ENCODE measurements at places on chromosomes 3 and 15. TPM values are rescaled to one million over a fixed set of nuclear protein-coding genes. Genes with fewer than 3 reads are reported as not detected.
A peak's percentile ranks its signal among the peaks of the same experiment; 100 is the strongest.

DNA sequence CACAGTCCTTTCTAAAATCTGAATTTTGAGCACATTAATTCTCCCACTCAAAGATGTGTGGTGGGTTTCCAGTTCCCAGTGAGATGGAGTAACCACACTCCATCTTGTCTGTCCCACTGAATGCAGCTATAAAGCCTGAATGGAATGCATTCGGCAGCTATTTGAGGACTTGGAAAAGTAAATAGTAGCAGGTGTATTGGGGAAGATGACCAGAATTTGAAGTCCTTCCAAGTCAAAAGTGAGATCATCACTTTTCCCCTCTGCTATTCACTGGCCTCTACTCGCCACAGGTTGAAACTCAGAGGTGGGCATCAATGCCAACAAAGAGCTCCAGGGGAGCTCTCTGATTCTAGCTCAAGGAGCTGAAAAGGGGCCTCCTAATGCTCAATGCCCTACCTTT is 8.1 kb upstream of the GNB5 start:
- no peak for DNase-seq

- no peak for DNase-seq
Measured at GRCh38 chr15:29589975-29590374, 232.3 kb downstream of the TJP1 start.

GRCh38 chr3:7160689-7161088 is 299.8 kb downstream of the GRM7 start:
- no peak for DNase-seq

GRCh38 chr3:78634316-78634715 is 1133.5 kb downstream of the ROBO1 start:
- no peak for DNase-seq

- no peak for DNase-seq
Measured at GRCh38 chr3:98540346-98540745, 8.6 kb downstream of the GPR15 start.

DNA sequence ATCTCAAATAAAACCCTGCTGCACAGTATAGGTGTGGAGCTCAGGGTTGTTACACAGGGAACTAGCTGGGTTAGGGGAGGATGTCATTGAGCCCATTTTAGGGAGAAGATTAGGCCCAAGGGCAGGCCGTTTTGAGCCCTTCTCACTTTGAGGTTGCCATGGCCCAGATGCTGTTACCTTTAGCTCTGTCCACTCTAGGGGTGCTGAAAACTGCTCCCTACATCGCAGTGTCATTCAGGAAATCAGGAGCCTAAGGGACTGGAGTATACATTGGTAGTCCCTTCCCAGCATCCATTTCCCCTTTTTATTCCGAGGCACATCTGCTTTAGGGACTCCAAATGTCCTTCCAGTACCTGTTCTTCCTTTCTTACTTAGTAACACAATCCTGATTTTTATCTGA is 79.0 kb upstream of the SELENOK start:
- no peak for DNase-seq

GRCh38 chr3:190595179-190595795 is 81.4 kb downstream of the IL1RAP start:
- no peak for DNase-seq

DNA sequence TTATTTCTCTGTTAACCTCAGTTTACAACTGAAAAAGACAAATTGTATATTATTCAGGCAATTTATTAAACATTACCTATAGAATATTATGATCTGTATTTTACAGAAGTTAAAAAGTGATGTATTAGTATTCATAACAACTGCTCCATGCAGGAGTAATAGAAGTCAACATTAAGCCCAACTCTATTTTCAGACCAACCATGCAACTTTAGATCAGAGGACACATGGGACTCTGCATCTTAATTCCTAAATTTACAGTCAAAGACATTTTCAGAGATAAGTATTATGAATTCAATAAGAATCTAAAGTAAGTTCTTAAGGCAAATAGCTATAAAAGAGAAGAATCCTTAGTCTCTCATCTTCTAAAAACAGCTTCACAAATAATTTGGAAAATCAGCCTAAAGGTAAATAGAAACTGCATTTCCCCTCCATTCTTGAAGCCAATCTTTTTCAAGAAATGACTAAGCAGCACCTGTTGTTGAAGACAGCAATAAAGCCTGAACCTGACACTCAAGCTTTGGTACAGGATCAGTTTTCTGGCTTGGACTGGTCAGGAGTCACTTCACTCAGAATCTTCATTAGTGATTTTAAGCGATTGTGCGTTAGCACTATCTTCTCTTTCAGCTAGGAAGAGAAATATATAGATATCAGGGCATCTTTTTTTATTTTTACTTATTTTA is 23.0 kb downstream of the OIP5 start:
- DNase-seq = no peak

DNA sequence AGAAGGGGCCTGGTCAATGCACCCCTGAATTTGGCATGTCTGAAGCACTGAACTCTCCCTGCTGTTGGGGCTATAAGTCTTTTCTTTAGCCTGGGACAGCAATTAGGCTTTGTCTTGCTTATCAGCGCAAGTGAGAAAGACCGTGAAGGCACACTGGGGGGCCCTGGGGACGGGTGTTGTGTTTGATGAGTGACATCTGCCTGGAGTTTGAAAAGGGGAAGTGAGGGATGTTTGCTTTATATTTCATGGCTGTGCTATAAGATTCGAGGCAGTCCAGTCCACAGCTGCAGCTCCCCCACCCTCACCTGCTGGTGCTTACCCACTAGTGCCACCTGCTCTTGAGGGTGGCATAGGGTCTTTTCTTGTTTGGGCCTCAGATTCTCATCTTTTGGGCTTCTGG is 44.8 kb downstream of the CEMIP start:
- no peak for DNase-seq

- DNase-seq = no peak
Measured at GRCh38 chr3:126549861-126550487, 8.8 kb downstream of the C3orf22 start.

- no peak for DNase-seq
Measured at GRCh38 chr3:8282541-8283165, 219.0 kb upstream of the LMCD1 start.

- DNase-seq = peak; percentile 32
Measured at GRCh38 chr15:81113204-81113657, 20.8 kb upstream of the CFAP161 start.

GRCh38 chr15:32802286-32802936 is 84.6 kb downstream of the GREM1 start:
- no peak for DNase-seq

GRCh38 chr3:39098473-39099000 is 8.9 kb downstream of the GORASP1 start:
- DNase-seq = no peak

DNA sequence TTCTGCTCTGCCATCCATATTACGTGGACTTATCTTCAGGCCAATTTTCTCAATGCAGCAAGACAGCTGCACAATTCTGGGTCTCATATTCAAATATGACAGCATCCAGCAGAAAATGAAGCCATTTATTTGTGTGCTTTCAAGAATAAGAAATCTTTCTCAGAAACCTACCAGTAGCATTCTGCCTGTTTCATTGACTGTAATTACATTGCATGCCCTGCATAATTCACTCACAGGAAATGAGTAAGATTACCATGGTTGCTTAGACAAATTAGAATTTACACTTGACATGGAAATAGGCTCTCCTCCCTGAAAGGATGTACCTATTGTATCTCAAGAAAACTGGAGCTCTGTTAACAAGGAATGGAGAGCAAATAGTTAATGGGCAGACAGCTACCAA is 346.6 kb upstream of the DCBLD2 start:
- no peak for DNase-seq

DNA sequence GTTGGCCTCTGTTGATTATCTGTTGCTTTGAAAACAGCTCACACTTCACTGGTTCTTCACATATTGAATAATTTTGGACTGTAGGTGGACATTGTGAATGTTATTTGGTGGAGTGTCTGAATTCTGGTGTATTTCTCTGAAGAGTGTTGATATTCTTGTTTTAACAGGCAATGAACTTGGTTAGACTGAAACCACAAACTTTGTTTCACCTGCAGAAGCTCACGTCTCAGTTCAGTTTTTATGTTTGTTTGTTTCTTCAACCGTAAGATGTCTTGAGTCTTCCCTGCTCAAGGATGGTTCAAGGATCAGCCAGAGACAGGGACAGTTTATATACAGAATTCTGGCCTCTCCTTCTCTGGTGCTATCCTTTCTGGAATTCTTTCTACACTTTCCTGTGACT is 43.6 kb downstream of the C3orf20 start:
- DNase-seq = no peak

- DNase-seq = no peak
Measured at GRCh38 chr3:126682009-126682408, 22.0 kb upstream of the CHCHD6 start.

GRCh38 chr3:120604784-120605183 is 8.6 kb downstream of the NDUFB4 start:
- DNase-seq = no peak

GRCh38 chr3:130905551-130905950 is 11.7 kb downstream of the ATP2C1 start:
- no peak for DNase-seq

DNA sequence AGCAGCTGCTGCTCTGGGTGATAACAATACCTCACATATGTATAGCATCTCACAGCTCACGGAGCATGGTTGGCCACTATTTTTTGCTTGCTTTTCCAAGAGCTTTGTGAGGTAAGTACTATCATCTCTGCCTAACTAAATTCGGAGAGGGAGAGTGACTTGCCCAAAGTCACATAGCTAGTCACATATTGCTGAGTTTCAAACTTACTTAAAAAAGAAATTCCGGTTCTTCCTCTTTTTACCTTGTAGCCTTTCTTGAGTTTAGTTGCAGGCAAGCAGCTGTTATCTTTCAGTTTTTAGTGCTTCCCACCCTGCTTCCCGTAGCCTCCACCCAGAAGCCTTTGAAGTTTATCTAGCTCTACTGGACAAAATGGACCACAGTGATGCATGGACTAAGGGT is 309.2 kb downstream of the PDCD6IP start:
- DNase-seq = no peak

DNA sequence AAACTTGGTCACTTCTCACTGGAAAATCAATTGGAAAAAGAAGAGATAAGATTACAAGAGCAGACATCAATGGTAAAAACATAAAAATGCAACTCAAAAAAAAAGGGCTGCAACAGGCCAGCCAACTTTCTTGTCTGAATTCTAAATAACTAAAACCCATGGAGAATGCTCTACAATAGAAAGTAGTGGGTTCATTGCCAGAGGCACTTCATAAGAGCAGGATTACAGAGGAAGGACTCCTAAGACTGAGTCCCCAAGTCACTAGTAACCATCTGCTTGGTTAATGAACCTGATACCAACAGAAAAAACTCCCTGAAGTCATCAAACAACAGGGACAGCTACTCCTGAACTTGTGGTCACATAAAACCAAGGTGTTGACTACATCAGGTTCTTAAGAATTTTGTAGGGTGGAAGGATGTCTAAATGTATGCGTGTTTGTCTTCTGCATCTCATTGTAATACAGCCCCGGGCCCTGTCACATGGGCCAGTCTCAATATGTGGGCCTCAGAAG is 148.6 kb downstream of the IMPG2 start:
- no peak for DNase-seq

GRCh38 chr3:190870127-190870526 is 7.6 kb upstream of the GMNC start:
- DNase-seq = no peak

DNA sequence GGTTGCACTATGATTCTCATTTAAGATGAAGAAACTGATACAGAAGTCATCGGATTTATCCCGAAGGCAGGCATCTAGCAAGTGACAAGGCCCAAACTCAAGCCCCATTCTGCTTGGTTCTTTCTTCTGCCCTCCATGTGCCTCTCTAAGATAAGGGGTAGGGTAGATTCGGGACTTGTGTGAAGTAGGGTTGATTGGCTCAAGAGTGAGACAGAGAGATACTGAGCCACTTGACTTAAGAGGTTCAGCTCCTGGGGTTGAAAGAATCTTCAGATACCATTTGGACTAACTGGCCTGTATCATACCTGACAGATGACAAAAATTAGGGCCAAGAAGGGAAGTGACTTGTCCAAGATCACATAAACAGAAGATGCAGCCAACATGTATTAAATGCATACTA is 891 bp downstream of the RFT1 start:
- no peak for DNase-seq

DNA sequence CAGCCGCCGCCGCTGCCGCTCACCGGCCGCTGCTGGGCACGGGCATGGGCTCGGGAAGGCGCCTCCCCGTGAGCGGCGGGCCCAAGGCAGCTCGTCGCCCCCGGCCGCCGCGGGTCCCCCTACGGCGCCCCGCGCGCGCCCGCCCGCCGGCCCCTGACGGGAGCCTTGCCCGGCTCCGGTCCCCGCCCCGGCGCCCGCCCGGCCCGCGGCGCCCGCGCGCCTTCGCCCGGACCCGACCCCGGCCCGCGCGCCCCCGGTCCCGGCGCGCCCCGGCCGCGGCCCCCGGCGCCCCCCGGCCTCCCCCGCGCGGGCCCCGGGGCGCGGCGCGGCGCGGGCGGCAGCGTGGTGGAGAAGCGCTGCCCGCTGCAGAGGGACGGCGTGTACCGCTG is 177.7 kb downstream of the OR4M2 start:
- no peak for DNase-seq

- DNase-seq = no peak
Measured at GRCh38 chr3:187136337-187136736, 3.0 kb downstream of the RPL39L start.

- DNase-seq = no peak
Measured at GRCh38 chr3:135699741-135700140, 265.8 kb upstream of the PPP2R3A start.

GRCh38 chr3:192106543-192106942 is 620.8 kb downstream of the FGF12 start:
- DNase-seq = no peak

- no peak for DNase-seq
Measured at GRCh38 chr3:1501406-1502115, 408.7 kb downstream of the CNTN6 start.

GRCh38 chr3:119145500-119146167 is at the start of gene TEX55:
Gene TEX55 (plus strand): TSS chr3:119146165. CDS start chr3:119146190, 25 bp downstream.
- no peak for DNase-seq

ANKRD34C gene
- total RNA-seq = not detected

TBC1D2B gene
- total RNA-seq = 75.5 TPM

RASSF1 gene
- 27.5 TPM for total RNA-seq

ZNF106 gene
- total RNA-seq = 66.1 TPM

PLXNA1 gene
- total RNA-seq = 41.5 TPM

PLA2G4E gene
- total RNA-seq = 0.09 TPM

MRPL3 gene
- 51.1 TPM for total RNA-seq

GOLGA6L7 gene
- total RNA-seq = not detected

GOLGA8G gene
- total RNA-seq = not detected

NMB gene
- total RNA-seq = 8.1 TPM

KCTD6 gene
- 11.0 TPM for total RNA-seq

ZNF662 gene
- 8.6 TPM for total RNA-seq

HRH1 gene
- total RNA-seq = 5.6 TPM
